COR-L47 (cell line): ENCODE measurements at places on chromosomes 11 and 22.

DNA sequence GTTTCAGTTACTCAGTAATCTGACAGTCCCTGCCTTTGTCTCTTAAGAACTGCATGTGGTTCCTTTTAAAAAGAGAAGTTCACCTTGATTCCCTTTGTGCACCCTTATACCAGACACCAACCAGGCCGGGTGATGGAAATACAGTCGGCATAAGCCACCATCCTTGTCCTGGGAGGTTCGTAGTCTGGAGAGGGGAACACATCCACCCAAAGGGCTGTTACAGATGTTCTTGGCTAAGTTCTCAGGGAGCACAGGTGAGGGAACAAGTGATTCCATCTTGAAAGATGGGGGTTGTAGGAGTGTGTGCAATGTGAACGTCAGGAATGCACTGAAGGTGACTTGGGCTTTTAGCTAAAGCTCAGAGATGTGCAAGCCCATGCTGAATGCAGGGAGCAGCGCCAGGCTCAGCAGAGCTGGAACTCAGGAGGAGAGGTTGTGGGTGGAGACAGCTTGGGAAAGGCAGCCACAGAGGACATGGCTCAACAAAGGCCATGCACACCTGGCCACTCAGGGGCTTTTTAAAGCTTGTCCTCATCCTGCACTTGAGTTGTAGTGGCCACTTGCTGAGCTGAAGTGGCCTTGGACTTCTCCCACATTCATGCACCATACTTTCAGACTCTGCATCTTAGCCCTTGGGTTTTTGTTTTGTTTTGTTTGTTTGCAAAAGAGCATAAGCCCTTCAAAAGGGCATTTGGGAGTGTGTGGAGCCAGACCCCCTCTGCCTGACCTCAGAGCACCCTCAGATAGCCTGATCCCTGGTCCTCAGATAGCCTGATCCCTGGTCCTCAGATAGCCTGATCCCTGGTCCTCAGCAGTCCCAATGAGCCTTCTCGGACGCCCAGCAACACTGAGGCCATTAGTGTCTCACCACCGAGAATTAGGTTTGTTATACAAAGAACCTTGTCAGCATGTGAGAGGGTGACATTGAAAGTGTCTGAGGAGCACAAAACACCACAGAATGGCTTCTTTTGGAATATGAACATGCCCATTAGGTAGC, 12.7 kb upstream of the TMA7B start:
- no peak for DNase-seq

DNA sequence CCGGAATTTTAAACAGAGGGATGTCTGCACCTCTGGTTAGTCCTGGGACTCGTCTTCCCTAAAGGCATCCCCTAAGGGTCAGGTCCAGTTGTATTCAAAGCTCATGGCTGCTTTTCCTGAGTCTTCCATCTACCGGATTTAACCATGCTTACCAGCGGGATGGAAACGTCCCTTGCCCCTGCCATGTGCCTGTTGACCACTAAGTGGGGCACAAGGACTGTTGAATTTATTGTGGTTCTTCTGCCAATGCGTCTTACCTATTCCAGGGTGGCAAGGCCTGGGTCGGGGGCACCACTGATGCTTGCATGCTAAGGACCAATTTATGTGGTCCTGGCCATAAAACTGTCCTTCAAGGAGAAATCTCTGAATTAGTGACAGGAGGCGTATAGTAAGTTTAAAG, 25.6 kb downstream of the ANKRD42 start:
- DNase-seq: no peak

- no peak for DNase-seq
Observed at GRCh38 chr11:60891103-60891741, 15.2 kb downstream of the PRPF19 start.

GRCh38 chr11:113668255-113668654, 37.9 kb downstream of the TMPRSS5 start:
- DNase-seq: no peak

GRCh38 chr11:62844154-62844553, 4.8 kb upstream of the WDR74 start:
- DNase-seq: no peak

DNA sequence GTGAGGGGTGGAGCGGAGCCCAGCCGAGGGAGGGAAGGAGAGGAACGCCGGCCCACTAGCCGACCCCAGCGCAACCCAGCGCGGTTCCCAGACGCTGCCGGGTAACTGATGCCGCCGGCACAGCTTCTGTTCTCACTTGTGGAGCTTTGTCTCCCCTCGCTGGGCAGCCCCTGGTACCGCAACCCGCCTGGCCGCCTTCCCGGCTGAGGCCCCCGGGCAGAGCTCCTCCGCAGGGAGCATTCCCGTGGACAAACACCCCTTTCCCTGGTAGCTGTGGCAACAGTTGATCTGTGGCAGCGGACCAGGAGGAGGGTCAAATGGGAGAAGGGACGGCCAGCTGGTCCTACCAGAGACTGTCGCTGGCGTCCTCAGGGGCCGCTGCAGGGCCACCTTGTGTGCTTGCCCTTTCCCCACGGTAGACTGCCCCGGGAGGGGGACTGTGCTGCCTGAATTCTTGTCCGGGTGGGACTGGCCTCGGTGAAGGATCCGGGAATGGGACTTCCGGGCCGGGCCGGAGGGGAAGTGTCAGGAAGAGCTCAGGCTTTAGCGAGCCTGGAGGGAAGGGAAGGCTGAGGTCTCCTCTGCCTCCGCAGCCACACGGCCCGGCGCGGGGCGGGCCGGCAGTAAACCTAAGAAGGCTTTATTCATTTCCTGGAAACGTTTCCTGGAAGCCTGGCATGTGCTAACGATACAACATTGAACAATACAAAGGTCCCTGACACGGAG, 468.0 kb downstream of the OPCML start:
- DNase-seq: peak; percentile 73

DNA sequence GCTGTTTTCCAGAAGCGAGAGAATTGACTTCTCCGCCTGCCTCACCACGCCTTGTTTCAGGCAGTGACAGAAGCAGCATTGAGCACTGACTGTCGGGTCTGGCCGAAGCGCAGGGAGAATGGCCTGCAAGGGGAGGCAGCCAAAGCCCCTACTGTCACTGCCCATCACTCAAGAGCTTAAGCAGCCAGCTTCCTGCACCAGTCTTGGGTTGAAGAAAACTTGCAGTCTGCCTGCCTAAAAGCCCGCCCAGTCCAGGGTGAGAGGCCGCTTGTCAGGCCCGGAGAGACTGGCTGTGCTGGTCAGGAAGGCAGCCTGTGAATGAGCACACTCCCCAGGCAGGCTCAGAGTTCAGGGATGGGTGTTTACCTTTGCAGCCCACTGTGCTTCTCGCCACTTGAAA, 108.3 kb downstream of the PKNOX2 start:
- DNase-seq: no peak

GRCh38 chr11:95727620-95728019, 62.0 kb downstream of the FAM76B start:
- no peak for DNase-seq

GRCh38 chr11:57349491-57350274, 11.5 kb downstream of the P2RX3 start:
- peak; percentile 25 for DNase-seq

GRCh38 chr11:125982348-125982730, 36.5 kb downstream of the VSIG10L2 start:
- DNase-seq: no peak

DNA sequence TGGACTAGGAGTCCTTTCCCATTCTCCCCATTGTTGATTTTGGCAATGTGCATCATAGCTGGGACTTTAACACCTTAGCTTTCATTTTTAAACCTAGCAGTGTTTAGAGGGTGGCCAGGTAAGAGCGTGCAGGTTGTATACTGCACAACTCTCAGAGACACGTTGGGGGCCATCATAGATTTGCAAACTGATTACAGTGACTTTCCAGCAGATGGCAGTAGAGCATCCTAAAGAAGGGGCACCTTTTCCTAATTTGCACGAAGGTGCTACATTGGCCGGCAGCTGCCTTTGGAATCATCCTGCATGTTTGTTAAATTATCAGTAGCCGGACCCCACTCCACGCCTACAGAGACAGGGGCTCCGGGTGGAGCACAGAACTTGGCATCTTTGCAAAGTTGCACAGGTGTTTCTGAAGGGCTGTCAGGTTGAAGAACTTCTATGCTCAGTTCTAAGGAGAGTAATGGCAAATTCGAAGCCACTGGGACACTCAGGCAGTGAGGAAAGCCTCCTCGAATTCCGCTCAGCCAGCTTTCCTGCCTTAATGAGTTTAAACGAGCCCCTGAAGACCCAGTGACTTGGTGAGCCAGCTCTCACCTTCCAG, 7.7 kb downstream of the LHFPL7 start:
- DNase-seq: peak; percentile 64

- no peak for DNase-seq
Observed at GRCh38 chr11:72972496-72973128, 158.4 kb downstream of the ATG16L2 start.

- DNase-seq: no peak
Observed at GRCh38 chr11:46480909-46481308, 89.3 kb upstream of the CHRM4 start.

GRCh38 chr11:103662880-103663279, 373.6 kb upstream of the DDI1 start:
- DNase-seq: no peak

- DNase-seq: no peak
Observed at GRCh38 chr11:43557553-43558110, 122.9 kb upstream of the HSD17B12 start.

GRCh38 chr22:47566491-47566890, 804.0 kb downstream of the TBC1D22A start:
- no peak for DNase-seq

GRCh38 chr11:60377401-60378136, 763 bp upstream of the MS4A7 start:
- no peak for DNase-seq

DNA sequence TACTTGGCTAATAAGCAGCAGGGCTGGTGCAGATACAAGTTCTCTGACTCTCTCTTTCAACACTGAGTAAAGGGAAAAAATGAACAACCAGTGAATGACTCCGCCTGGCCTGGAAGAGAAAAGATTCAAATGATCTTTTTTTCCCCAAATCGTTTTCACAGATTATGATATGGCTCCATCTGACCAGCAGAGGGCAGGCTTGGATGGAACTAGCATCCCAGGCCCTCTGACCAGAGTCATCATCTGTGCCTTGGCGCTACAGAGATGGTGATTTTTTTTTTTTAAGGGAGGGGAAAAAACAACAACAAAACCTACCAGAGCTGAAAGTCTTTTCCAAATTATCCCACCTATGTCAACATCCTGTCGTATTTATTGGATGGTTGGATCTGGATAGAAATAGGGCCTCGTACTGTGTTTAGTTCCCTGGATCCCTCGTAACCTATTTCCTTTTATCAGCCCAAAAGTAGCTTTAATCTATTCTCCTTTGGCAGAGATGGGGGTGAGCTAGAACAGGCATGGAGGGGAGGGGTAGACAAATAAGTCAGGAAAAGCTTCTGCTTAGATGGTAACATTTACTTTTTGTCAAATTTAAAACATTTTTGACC, 69.7 kb downstream of the PRSS23 start:
- peak; percentile 40 for DNase-seq

DNA sequence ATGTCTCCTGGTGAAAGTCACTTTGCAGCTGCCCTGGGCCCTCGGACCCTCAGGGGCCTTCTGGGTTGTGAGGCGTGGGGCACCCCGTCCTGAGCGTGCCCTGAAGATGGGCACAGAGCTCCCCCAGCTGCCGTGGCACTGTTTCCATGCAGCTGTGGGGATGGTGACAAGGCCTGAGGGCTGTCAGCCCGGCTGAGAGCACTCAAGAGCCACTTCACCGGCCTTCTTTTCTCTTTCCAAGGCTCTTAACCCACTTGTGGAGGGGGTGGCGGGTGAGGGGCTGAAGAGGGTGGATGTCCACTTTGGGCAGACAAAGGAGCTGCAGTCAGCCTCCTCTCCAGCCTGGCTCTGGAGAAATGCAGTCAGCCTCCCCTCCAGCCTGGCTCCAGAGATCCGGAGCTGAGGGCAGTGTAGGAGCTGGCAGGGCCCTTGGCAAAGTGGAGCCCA, 239.5 kb downstream of the ST3GAL4 start:
- no peak for DNase-seq

DNA sequence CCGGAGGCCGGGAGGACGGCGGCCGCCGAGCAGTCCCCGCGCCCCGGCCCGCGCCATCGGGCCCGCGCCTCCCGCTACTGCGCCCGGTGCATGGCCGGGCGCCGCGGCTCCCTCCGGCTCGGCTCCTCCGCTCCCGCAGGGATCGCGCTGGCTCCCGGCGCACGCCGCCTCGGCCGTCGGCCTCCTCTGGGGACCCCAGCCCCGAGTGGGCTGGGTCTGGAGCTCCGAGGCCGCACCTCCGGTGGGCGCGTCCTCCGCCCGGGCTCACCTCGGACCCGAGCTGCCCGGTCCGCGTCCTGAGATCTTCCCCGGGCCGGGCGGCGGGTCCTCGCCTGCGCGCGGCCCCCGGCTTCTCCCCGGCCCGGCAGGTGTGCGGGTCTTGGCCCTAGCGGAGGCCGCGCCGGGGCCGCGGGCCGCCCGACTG, 251 bp downstream of the SHISA8 start:
- no peak for DNase-seq

GRCh38 chr11:129141748-129142523, 50.2 kb downstream of the ARHGAP32 start:
- DNase-seq: no peak

DNA sequence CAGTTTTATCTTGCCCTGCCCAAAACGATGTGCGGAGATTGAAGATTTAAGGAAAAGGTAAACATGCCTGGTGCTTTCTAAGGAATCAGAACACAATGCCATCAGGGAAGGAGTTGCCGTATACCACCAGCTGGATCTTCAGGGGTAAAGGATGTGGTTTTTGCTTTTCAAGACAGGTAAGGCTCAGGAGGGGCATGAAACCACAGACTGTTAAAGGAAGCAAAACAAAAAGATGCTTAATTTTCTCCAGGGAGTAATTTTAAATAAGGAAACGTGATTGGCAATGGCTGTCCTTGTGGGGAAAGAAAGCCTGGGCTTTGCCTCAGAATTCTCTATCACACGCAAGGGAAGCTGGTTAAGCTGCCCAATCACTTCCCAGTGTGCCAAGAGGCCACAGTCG, 655.6 kb downstream of the OPCML start:
- no peak for DNase-seq

DNA sequence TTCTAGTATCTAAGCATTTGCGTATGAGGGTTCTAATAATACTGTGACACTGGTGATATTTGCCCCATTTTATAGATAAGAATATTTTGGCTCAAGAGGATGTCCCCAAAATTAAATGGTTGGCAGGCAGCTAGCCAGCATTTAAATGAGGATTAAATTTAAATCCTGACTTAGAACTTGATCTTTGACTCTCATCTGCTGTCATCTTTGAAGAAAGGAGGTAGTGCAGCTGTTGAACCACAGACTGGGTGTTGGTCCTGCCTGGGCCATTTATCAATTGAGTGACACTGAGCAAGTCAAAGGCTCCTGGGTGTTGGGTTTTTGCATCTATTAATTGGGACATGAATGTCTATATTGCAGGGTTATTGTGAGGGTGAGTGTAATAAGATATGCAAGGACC, 112.3 kb downstream of the INSC start:
- no peak for DNase-seq

DNA sequence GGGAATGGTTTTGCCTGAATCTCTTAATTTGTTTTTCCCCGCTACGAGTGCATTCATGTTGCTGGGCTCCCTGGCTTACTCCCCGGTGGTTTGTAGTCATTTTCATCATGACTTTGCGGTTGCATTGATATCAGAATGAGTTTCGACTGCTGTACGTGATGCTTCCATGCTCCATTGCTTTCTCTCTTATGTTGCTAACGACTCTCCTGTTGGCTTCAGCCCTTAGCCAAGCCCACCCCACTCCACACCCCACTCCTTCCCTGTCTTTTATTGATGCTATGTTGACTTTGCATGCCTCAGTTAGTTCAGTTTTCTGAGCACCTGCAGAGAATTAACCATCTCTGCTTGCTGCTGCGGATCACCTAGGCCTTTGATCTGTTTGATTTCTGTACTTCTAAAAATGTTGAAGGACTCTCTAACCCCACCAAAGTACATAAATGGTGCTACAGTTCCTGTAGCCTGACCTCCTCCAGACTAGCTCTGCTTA, 65.3 kb downstream of the ARFGAP2 start:
- DNase-seq: no peak

GRCh38 chr22:48786679-48786996, 1041.0 kb downstream of the BRD1 start:
- no peak for DNase-seq
